Cerebellar nuclear complex (tissue), 1 donor: ENCODE measurements at places on chromosomes 13 and 19.

- no peak for DNase-seq
These were observed 10.6 kb upstream of the UBE2S start for GRCh38 chr19:55418185-55418584.

GRCh38 chr13:20206065-20206697 lies 13.4 kb upstream of the GJB2 start:
- DNase-seq: no peak

- DNase-seq: no peak
These were observed 51.6 kb upstream of the F7 start for GRCh38 chr13:113053801-113054604.

- DNase-seq: no peak
These were observed 36.5 kb upstream of the MRI1 start for GRCh38 chr19:13727798-13728197.

- DNase-seq: no peak
These were observed 29.7 kb upstream of the ZNF681 start for GRCh38 chr19:23788411-23788810.

DNA sequence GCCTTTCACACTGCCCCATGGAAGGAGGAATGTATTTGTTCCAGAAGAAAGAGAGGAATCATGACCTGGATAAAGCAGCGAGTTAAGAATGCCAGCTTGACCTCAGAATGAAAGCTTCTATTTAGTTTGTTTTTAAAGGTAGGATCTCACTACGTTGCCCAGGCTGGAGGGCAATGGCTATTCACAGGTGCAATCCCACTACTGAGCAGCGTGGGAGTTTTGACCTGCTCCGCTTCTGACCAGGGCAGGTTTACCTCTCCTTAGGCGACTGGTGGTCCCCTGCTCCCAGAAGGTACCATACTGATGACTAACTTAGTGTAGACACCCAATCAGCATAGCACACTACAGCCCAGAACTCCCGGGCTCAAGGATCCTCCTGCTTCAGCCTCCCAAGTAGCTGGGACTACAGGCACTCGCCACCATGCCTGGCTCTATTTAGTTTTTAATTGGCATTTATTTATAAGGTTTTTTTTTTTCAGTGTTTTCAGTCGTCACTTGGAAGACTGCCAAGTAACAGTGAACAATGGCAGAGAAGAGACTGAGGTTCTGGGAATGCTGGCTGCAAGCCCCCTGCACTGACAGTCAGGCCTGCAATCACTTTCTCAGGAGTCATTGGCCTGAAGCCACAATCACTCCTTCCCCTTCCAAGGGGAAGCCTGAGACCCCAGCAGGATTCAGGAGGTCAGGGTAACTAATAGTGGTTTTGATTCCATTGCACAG lies 73.1 kb downstream of the EPS15L1 start:
- DNase-seq: no peak

- no peak for DNase-seq
These were observed 8.9 kb downstream of the OCEL1 start for GRCh38 chr19:17234911-17235299.

- DNase-seq: no peak
These were observed 1.1 kb downstream of the GRIN2D start for GRCh38 chr19:48394331-48395169.

- no peak for DNase-seq
These were observed 194.0 kb downstream of the NDFIP2 start for GRCh38 chr13:79674765-79675515.

GRCh38 chr19:54253331-54254194 lies 3.5 kb downstream of the LILRB5 start:
- DNase-seq: no peak

DNA sequence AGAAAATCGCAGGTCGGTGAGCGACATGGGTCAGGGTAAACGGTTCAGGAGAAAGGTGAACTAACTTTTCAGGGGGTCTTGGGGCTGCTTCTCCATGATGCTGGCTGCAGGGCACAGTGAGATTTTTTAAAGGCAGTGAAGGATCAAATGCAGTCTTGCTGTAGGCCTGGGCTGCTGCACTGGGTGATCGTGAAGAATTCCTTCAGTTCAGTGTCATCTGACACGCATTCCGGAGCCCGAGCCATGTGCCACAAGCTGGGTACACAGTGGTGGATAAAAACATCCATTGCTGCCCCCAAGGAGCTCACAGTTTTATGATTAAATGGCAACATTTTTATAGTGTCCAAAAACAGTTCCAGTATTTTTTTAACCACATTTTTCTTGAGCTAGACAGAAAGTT lies 56.3 kb upstream of the GPR12 start:
- no peak for DNase-seq

DNA sequence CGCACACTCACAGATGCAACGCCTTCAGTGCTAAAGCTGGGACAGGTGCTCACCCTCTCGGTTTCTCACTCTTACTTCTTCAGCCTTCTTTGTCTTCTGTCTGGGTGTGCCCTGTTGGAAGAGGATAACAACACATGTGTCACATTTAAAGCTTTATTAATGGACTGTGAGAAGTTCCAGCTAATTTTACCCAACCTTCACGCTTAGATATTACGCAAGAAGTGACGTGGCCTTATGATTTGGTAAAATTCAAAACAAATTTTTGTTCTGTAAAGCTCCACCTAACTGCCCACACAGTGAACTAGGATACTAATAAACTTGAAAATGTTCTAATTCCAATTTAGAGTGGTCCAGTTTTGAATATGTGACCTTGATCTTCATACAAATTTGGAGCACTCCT lies 66.7 kb upstream of the LRCH1 start:
- DNase-seq: no peak

DNA sequence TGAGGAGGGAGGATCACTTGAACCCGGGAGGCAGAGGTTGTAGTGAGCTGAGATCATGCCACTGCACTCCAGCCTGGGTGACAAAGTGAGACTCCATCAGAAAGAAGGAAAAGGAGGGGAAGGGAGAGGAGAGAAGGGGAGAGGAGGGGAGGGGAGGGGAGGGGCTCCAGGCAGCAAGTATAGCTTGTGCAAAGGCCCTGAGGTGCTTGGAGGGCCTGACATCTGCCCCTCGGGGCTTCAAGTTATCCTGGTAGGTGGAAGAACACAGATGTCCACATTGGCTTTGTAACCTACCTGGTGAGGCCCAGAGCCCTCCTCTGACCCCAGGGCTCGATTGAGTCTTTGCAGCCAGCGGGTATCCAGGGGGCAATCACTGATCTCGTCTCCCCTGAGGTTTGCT lies 11.5 kb upstream of the ZNRF4 start:
- no peak for DNase-seq
